GM12892 (cell line): ENCODE measurements at places on chromosomes 12 and 14.

DNA sequence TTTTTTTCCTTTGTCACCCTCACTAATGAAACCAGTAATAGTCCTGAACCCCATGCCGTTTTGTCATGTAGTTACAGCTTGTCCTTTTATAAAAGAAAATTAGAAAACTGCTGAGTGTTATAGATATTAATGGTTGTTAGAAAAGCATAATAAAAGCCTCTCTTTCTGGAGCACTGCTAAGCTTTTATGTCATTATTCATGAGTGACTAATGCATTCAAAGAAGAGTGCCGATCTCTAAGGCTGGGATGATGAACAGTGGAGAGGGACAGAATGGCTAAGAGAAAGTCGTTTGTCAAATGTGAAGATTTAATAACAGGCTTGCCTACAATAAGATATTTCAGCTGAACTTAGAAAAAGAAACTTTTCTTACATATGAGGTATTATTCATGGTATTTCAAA lies 121.6 kb downstream of the MGAT4C start:
- DNase-seq, result no peak

GRCh38 chr12:121894633-121895032 lies 6.0 kb downstream of the PSMD9 start:
- no peak for DNase-seq

DNA sequence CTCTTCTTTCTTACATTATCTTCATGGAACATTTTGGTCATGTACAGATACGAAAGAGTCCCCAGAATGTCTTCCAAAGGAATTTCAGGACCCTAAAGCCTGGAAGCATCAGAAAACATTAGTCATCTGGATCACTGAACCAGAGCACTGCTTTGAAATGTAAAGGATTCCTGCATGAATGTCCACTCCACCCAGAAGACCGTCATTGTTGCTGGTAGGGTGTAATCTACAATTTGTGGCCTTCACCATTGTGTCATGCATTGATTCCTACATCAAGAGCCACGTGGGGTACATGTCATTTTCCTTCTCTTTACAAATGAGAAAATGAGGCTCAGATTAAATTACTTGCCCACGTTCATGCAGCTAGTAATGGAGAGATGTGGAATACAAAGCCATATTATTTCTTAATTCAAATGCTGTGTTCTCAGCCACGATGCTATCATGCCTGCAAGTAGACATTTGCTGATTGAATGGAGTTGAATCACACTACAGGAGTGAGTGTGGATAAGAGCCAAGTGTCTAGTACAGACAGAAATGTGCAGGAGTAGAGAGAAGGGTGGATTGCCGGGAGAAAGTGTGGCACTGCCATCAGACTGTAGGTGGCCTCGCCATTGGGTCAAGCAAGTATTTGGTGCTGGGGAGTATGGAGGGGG lies 231.2 kb downstream of the C12orf75 start:
- no peak for DNase-seq

DNA sequence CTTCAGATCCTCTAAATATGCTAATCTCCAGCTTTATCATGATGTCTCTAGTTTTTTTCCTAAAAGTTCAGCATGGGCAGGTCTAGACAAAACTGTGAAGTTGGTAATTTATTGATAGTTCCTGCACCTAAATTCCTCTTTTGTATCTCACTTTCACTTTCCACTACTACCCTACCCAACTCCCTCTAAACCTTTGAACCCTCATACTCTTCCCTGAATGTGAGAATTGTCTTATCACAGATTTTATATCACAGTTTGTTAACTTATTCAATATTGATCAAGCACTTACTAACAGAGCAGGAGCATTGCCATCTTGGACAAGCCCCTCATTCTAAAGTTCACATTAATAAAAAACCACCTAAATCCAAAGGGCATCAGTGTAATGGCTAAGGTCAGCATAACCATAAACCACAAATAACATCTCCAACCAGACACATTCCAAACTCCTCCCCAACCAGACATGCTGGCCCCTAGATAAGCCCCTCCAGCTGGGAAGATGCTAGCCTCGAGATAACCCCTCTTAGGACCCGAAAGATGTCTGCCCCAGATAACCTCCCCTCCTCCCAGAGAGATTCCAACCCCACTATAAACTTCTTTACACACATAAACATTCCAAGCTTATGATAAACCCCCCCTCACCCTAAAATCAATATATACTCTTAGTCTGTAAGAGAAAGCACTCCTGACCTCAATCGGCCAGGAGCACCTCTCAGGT lies 78.7 kb downstream of the FSCB start:
- no peak for DNase-seq

GRCh38 chr12:115051378-115051777 lies 367.4 kb upstream of the TBX3 start:
- no peak for DNase-seq
